Stimulated activated CD8-positive, alpha-beta memory T cell treated with anti-CD3 and anti-CD28 coated beads, Interleukin-15, amount 100 ng/mL, for 48 hours (primary cell): ENCODE measurements at places on chromosomes 7 and 10.
A peak's percentile ranks its signal among the peaks of the same experiment; 100 is the strongest.

- no peak for DNase-seq
These were observed 107.1 kb upstream of the FAM20C start for GRCh38 chr7:85074-85882.

- no peak for DNase-seq
These were observed 95.0 kb downstream of the LRRC18 start for GRCh38 chr10:48844616-48845015.

GRCh38 chr10:106338486-106338885 is 826.0 kb downstream of the SORCS1 start:
- no peak for DNase-seq

- DNase-seq, result no peak
These were observed 201.4 kb downstream of the HECW1 start for GRCh38 chr7:43313628-43314378.

- DNase-seq, result no peak
These were observed 143.2 kb downstream of the TCERG1L start for GRCh38 chr10:131168238-131168875.

DNA sequence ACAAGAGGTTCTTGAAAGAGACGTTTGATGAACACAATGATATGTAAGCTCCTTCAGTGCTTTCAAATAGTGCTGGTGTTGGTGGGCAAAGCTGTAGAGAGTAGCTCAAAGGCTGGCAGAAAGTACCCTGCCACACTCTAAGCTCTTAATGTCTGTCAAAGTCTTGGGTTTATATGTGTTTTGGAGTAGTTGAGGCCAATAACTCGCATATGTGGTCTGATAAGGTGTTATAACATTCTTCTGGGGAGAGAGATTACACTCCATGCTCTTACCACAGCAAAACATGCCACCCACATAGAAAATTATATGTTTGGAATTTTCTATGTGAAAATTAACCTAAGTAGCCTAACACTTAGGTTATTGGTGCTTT is 30.8 kb upstream of the NME8 start:
- no peak for DNase-seq

DNA sequence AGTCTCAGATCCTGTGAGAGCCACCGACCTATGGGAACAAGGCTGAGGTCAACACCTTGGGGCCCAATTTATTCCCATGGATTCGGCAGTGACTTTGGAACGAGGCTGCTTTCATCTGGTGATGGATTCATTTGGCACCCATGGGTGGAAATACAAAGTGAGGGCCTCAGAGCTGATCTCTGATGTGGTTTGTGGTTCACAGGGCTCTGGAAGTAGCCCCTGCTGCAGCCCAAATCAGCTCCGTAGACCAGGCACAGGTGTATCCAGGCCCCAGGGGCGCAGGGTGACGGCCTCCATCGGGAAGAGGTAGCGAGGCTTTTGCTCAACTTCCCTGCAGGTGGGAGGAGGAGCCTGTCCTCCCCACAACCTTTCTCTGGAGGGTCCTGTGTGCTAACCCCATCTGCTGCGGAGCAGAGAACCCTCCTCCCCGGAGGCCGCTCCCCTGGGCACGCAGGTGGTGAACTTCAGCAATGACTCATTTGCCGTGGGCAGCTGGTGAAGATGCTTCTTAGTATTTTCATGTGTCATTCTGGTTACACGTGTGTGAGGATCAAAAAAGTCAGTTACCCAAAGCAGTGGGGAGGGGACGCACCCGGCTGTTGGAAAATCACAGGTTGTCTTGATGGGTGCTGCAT is 7.5 kb upstream of the JAKMIP3 start:
- peak; percentile 31 for DNase-seq

DNA sequence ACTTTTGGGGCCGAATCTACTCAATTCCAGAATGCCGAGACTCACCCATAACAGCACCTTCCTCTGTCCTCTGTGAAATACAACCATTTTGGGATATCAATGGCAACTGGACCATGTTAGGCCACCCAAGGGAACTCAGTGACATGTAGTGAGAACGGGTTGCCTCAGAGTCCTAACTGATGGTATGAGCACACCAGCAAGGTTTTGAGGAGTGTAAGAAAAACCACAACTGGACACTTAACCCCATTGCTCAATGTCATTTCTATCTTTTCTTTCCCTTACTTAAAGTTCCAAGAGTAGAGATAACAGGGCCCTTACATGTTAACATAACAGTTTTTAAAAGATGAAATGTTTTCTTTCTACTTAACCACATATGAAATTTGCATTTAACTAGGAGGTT is 67.1 kb downstream of the TNS3 start:
- DNase-seq, result no peak

GRCh38 chr7:86846494-86847190 is 202.9 kb downstream of the GRM3 start:
- no peak for DNase-seq

DNA sequence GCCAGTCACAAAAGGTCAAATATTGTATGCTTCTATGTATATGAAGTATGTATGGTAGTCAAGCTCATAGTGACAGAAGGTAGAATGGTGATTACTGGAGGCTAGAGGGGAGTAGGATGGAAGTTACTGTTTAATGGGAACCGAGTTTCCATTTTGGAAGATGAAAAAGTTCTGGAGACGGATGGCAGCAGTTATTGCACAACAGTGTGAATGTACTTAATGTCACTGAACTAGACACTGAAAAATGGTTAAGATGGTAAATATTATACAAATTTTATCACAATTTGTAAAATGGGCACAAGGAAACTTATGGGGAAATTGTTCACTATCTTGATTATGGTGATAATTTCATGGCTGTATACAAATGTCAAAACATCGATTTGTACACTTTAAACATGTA is 284.6 kb downstream of the GFRA1 start:
- DNase-seq, result no peak

GRCh38 chr7:135844903-135845302 is 96.3 kb upstream of the FAM180A start:
- no peak for DNase-seq

- no peak for DNase-seq
These were observed 153.7 kb downstream of the CDK14 start for GRCh38 chr7:90749774-90750173.

GRCh38 chr10:119269737-119270136 is 62.4 kb downstream of the GRK5 start:
- no peak for DNase-seq

DNA sequence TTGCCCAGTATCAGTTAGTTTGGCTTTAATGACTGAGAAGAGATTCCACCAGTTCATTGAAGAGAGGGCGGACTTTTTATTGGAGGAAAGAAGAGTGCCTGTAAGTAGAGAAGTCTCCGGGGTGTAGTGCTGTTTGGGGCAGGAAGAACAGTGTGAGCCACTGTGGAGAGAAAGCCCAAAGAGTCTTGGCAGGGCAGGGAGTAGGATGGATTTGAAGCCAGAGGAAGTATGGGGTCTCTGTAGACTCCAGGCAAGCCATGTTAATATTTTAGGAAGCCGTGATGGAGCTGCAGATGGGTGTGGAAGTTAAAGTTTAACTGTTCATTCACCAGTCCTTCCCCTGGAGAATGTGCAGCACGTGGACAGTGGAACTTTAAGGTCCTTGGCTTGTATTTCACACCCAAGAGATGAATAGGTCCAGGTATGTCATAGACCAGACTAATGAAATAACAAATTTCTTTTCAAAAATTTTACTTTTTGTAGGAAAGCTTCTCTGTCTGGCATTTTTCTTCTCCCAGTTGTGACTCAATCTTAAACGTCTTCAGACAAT is 54.1 kb downstream of the TCF7L2 start:
- no peak for DNase-seq

- no peak for DNase-seq
These were observed 67.4 kb downstream of the NOD1 start for GRCh38 chr7:30411173-30411572.

DNA sequence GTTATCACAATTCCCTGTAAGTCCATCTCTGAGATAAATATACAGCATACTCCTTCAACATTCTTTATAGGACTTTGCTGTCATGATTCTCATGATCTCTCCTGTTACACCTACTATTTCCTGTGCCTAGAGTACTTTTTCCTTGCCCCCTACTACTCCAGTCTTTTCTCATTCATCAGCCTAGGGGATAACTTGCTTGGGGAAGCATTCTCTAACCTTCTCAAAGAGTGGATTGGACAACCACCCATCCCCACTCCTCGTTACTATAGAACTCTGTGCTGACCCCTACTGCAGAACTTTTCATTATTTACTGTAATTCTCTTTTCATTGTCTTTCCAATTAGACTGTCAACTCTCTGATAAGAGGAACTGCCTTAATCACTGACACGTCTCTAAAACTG is 57.4 kb upstream of the TFEC start:
- DNase-seq, result no peak

- DNase-seq, result no peak
These were observed 125.6 kb upstream of the HABP2 start for GRCh38 chr10:113427236-113427735.

GRCh38 chr7:111518264-111518663 is 44.0 kb downstream of the IMMP2L start:
- no peak for DNase-seq

- no peak for DNase-seq
These were observed 43.8 kb downstream of the ENO4 start for GRCh38 chr10:116892907-116893685.

- peak; percentile 23 for DNase-seq
These were observed 42.4 kb upstream of the FAM20C start for GRCh38 chr7:149791-150636.

DNA sequence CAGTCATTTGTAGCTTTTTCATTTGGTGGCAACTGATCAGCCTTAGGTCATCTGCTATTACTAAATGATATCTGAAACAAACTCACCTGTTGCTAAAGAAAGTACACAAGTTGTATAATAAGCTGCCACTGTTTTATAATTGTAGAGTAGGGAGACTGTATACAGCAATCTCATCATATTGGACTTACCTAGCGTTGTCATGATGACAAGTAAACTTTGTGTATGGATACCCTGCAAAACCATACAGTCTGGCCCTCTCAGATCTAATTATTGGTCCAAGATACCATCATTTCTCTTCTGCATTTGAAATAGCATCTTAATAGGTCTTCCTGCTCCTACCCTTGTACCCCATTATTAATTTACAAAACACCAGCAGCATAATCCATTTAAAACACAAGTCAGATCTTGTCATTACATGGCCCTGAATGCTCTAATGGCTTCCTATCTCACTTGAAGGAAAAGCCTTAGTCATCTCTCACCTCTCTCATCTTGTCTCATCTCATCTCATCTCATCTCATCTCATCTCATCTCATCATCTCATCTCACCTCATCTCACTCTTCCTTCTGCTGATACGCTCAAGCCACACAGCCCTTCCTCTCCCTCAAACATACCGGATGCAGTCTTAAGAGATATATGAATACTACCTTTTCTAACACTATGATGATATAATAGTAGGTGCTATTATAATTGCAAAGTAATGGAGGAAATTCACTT is 540.6 kb downstream of the MDFIC start:
- no peak for DNase-seq

DNA sequence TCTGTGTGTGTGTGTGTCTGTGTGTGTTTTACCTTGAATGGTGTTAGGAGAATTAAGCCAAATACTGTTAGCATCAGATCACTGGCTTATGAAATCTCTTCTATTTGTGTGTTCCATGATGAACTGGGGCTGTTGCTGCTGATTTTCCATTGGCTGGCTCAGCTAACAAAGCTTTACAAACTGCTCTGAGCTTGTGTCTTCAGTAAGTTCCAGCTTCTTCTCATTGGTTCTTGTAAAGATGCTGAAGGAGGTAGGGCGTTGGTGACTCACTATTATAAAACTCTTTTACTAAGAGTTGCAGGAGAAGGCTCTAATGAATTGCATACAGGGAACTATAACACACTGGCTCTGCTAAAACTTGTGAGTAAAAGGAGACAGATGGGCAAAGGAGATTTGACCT is 136.4 kb upstream of the PRKCQ start:
- no peak for DNase-seq

DNA sequence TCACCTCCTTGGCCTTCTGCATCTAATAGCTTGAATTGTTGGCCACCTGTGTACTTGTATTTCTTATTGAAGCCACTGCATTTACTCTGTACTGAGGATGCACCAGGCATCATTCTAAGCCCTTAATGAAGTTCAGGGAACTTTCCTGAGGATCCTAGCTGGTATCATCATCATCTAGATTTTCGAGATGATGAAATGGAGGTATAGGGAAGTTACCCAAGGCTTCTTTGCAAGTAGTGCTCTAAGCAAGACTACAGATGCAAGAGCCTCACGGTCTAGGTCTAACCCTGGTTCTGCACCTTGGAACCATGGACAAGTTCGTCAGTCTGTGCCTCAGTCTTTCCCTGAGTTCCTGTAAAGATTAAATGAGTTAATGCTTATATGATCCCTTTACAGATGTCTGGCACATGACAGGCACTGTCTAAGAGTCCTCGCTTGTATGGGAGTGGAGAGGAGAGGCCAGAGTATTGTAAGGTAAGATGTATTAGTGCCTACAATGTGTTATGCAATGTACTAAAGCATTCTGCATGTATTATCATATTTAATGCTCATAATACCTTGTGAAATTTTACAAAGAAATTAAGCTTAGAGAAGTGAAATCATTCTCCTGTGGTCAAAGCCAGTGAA is 145.1 kb downstream of the KCNMA1 start:
- DNase-seq, result no peak

DNA sequence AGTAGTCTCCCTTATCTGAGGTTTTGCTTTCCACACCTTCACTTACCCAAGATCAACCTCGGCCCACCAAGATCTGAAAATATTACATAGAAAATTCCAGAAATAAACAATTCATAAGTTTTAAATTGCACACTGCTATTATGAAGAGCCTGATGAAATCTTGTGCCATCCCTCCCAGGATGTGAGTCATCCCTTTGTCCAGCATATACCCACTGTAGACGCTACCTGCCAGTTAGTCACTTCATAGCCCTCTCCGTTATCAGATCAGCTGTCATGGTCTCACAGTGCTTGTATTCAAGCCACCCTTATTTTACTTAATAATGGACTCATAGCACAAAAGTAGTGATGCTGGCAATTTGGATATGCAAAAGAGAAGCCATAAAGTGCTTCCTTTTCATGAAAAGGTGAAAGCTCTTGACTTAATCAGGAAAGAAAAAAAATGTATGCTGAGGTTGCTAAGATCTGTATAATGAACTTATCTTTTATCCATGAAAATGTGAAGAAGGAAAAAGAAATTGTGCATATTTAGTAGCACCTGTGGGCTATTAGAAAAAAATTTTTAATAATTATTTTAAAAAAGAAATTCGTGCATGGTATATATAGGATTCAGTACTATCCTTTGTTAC is 9.8 kb upstream of the MRPS16 start:
- DNase-seq, result no peak

DNA sequence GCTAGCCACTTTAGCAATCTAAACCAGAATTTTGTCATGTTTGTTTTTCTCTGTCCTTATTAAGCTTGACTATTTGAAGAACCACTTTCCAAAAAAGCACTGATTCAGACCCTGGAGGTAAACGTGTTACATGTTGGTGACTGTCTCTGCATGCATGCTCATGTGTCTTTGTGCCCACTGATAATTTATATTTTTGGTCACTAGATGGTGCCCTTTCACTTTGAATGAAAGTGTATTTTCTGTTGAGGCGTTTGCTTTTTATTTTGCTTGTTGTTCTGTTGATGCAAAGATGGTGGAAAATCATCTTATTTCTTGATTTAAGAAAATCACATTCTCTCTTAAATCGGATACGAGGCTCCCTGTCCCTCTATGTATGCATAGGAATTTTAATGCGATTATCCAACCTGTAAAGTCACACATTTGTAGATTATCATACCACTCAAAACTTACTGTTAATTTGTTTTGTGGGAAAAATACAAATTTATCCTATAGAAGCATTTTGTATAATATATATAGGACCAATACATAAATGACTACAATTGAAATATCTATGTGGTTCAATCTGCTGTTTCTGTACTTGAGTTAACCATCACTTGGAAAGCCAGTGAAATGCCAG is 269.3 kb downstream of the BICC1 start:
- DNase-seq, result no peak
